ENCODE measurements at places on chromosomes 1 and 21.

DNA sequence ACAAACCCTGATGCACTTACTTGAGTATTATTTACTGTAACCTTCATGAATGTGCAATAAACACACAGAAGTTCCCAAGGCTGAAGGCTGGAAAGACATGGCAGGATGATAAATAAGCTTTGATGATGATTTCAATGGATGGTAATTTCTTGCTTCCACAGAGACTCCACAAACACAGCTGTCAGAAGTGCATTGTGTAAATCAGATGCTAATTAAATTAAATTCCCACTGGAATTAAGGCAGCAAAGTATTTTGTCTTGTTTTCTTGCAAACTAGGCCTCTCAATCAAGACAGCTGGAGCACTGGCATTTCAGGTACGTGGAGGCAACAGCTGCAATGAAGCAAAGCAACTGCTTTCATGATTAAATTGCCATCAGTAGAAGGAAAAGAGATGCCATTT, 24.1 kb downstream of the FAM177B start:
- DNase-seq: no peak

DNA sequence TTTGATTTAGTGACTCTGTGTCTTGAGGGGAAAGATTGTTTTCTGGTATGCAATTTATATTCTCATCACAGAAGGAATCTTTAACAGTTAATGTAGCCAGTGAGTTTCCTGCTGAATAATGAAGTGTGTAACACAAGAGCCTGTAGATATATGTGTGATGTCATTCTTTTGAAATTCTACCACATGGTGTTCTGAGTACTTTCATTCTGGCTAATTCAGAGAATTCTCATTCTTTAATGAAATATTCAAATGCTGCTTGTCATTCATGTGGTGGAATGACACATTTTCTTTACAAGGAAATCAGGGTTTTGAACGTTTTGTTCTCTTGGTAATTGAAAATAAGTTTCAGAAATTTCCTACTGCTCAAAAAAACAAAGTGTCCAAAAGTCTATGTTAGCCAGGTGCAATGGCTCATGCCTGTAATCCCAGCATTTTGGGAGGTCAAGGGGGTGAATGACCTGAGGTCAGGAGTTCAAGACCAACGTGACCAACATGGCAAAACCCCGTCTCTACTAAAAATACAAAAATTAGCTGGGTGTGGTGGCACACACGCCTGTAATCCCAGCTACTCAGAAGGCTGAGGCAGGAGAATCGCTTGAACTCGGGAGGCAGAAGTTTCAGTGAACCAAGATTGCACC, 79.6 kb downstream of the MAP3K21 start:
- no peak for DNase-seq

DNA sequence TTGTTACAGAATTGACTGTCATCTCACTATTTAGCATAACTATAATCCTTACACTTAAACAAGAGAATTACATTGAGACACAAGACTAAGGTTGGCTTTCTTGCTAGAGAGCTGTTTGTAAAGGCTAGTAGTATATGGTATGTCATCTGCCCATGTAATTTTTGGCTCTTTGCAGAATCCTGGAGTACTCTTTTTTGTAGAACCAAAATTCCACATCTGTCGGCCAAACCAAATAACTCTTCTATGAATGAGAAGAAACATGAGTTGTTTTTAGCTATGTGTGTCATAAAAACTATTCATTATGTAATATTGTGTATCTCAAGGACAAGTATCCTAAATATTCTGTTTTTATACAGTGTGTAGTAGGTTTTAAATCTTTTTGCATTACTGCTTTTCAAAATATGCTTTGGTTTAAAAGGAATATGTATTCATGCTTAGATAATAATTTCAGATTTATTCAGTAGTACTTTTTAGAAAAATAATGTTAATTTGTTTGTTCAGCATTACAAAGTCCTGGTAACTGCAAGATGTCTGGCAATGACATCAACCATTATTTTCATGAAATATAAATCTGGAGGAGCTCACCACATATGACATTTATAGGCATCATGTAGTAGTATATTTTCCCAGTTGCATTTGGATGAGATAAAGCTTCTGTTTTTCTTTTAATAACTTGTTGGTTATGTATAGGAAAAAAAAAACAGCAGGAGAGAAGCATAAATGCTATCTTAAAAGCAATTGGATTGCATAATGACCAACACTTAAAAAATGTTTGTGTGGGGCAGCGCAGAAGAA, 159.8 kb downstream of the HS2ST1 start:
- no peak for DNase-seq

GRCh38 chr1:248752161-248753028, 3.2 kb downstream of the LYPD8 start:
- DNase-seq: no peak
